ENCODE measurements at places on chromosomes 6 and 20.

DNA sequence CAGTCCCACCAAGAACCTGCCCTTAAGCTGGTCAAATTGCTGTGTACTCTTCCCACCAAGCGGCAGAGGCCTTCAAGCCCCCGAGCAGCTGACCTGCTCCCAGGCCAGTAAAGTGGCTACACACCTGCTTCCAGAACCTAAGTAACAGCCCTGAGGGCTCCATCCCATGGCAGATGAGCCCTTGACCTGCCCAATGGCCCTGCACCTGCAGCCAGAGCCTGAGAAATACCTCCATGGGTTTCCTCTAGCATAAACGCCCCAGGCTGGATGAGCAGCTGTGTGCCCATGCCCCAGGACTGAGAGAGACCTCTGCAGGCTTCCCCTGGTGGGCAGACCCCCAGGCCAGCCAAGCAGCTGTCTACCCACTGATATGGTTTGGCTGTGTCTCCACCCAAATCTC lies 123.0 kb upstream of the LAMA2 start:
- no peak for DNase-seq

DNA sequence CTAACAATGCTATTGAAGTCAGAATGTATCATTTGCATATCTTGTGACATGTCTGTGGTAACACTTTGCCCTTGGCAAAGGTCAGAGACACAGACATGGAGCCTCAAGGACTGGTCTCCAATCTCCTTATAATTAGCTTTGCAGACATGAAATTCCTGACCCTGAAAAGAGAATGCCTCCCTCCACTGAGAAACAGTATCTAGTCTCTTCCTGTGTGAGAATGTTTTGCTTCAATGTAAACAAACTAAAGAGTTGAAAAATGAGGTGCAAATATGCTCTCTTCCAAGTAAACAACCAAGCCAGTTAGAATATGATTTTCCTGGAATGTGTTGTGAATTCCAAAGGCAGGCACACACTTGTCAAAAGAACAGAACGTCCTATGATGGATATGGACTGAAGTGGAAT lies 407.1 kb upstream of the MARCKS start:
- DNase-seq: no peak

GRCh38 chr6:15536198-15536955 lies 126.5 kb downstream of the DTNBP1 start:
- no peak for DNase-seq

DNA sequence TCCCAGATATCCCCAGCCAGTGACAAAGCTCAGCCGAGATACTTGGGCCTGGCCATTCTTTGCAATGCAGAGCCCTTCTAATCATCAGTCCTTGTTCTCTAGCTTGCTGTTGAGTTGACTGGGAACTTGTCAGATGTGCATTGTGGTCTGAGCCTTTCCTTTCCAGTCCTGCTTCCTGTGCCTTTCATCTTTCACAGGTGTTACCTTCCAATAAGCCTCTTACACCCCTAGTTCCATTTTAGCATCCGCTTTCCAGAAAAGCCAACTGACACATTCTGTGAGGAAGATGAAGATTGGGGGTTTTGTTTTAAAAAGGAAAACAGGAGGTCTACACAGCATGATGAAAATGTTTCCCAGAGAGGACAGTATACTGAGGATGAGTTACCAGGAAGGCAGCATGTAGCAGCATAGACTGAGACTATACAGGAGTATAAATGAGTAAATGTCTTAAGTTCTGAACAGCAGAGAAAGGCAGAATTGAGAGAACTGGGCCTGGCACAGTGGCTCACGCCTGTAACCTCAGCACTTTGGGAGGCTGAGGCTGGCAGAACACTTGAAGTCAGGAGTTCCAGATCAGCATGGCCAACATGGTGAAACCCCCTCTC lies 5.6 kb upstream of the CEP85L start:
- no peak for DNase-seq

- DNase-seq: no peak
Measured at GRCh38 chr6:124033501-124033900, 229.8 kb downstream of the NKAIN2 start.
